ENCODE measurements at places on chromosomes 13 and 19.

GRCh38 chr19:45095496-45096413 is 2.8 kb downstream of the PPP1R37 start:
- DNase-seq: no peak

GRCh38 chr13:101325423-101325822 is 90.9 kb downstream of the NALCN start:
- no peak for DNase-seq

- no peak for DNase-seq
Observed at GRCh38 chr13:35785576-35786303, 309.3 kb upstream of the MAB21L1 start.

- DNase-seq: no peak
Observed at GRCh38 chr13:30593001-30593400, 24.7 kb upstream of the USPL1 start.
